ENCODE measurements at places on chromosomes 16 and 17. TPM values are rescaled to one million over a fixed set of nuclear protein-coding genes. Genes with fewer than 3 reads are reported as not detected.
A peak's percentile ranks its signal among the peaks of the same experiment; 100 is the strongest.

Gene TPPP3
- total RNA-seq, result not detected

Gene CCL11
- total RNA-seq, result not detected

Gene CDH3
- total RNA-seq, result 0.15 TPM

Gene JUP
- 0.45 TPM for total RNA-seq

Gene IRX6
- not detected for total RNA-seq

Gene ITGAD
- total RNA-seq, result not detected

Gene NOTUM
- 0.15 TPM for total RNA-seq

DNA sequence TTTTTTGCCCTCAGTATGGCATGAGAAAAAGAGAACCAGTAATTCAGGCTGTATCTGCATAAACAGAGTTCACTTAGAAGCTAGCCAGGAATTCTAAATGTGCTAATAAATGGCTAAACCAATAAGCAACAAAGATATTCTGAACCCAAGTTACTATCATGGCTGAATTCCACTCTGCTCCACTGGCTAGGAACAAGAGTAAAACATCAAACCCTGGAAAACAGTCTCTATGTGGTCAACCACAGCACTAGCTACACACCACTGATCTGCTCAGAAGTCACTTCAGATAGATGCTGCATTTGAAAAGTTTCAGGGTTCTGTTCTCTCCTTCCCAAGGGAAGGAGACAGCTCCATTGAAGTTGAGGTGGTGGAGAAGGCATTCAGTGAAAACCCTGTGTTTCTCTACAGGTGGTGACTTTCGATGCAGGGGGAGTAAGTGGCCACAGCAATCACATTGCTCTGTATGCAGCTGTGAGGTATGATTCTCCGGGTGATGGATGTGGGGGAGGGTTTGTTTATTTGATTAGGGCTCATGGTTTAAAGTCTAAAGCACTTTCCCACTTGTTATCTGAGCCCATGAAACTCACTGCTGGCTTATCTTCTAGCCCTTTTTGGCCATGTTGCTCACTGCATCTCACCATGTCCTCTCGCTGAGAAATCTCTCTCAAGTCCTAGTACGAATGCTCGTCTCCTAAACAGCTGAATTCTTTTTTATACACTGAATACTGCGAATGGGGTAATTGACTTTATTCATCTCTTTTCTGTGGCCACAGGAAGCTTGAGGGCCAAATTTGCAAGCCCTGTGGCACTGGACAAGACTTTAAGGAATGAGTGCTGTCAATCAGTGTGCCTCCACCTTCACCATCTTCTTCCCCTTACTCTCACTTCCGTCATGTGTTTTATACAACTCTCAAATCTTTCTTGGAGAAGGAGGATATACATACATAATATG is 39.9 kb downstream of the CENPV start:
- no peak overlapping the region for H3K4me3 ChIP-seq
- H3K27ac ChIP-seq, result no peak overlapping the region
- peaks cover 3% of the 10 kb centered on the region for H3K4me1 ChIP-seq
- no peak for DNase-seq

DNA sequence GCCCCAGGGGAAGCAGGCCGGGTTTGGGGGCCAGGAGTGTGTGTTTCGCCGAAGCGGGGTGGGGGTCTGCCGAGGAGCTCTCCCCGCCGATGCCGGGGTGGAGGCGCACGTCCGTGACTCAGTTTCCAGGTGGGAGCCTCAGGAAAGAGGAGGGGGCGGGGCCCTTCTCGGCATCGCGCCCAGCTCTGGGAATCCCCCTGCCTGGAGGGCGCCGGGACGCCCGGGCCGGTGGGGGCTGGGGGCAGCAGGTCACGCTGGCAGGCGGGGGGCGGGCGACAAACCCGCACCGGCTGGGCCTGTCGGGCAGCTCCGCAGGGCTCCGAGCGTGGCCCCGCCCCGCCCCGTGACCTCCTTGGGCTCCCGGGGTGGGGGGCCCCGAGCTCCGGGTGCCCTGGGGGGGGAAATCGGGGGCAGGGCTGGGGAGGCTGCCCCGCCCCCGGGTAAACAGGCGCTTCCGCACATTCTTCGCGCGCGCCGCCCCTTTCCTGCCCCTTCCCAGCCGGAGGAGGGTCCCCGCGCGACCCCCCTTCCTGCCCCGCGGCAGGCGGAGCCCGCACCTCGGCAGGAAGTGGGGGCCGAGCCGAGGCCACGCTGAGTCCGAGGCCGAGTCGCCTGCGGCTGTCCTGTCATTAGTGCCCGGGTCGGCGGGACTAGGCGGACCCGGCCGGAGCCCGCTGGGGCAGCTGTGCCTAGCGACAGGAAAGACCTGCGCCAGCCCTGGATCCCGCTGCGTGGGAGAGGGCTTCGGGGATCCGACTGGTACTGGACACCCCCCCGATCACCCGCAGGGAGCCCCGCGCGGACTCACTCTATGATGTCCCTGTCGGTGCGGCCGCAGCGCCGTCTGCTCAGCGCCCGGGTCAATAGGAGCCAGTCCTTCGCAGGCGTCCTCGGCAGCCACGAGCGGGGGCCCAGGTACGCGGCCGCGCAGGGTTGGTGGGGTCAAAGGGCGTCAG is 9.3 kb downstream of the RIPOR1 start:
- no peak overlapping the region for H3K27ac ChIP-seq
- peaks cover 33% of the 10 kb centered on the region for H3K4me1 ChIP-seq
- peaks cover 33% of the 10 kb centered on the region for H3K27me3 ChIP-seq

GRCh38 chr16:74951206-74951605 is 33.7 kb downstream of the WDR59 start:
- no peaks in the 10 kb centered on the region for H3K27me3 ChIP-seq
- H3K4me1 ChIP-seq, result no peaks in the 10 kb centered on the region
- H3K4me3 ChIP-seq, result no peak overlapping the region
- H3K27ac ChIP-seq, result no peak overlapping the region

GRCh38 chr16:56115817-56116576 is 75.3 kb upstream of the GNAO1 start:
- H3K27ac ChIP-seq, result no peak overlapping the region
- H3K4me3 ChIP-seq, result no peak overlapping the region
- H3K36me3 ChIP-seq, result no peaks in the 10 kb centered on the region
- no peaks in the 10 kb centered on the region for H3K4me1 ChIP-seq

DNA sequence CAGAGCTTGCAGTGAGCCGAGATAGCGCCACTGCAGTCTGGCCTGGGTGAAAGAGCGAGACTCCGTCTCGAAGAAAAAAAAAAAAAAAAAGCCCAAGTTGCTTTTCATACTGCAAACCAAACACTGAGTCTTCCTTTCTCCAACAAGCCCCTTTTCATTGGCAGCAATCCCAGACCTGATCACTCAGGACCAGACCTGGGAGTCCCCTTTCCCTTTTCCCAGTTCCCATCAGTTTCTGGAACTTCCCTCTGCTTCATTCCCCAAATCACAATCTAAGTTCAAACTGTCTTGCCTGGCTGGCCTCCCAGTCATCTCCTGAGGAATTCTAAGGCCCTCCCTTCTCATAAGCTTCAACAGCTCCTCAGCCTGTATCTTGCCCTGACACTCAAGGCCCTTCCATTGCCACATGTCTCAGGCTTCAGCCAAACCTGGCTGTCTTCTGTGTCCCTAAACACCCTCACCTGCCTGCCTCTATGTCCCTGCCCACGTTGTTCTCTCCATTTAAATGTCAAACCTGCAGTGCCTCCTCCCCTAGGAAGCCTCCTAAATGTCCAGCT is 11.8 kb upstream of the PHF12 start:
- H3K36me3 ChIP-seq, result no peaks in the 10 kb centered on the region
- no peak for DNase-seq
- peaks cover 16% of the 10 kb centered on the region for H3K27me3 ChIP-seq
- H3K4me1 ChIP-seq, result no peaks in the 10 kb centered on the region
- H3K4me3 ChIP-seq, result no peak overlapping the region

DNA sequence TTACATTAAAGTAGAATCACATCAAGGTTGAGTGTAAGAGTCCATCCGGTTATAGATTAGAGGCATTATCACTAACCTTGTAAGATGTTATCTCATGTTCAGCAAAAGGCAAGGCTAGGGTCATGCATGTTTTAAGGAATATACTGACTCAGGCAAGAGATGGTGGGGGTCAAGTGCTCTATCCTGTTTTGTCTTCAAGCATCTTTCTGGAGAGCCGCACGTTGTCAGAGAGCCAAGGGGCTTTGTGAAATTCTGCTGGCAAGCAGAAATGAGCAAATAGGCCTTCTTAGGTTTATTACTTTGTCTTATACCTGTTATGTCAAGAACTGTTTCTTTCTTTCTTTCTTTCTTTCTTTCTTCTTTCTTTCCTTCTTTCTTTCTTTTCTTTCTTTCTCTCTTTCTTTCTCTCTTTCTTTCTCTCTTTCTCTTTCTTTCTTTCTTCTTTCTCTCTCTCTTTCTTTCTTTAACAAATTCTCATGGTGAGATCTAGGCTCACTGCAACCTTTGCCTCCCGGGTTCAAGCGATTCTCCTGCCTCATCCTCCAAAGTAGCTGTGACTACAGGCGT is 47.3 kb upstream of the IL34 start:
- H3K27me3 ChIP-seq, result peaks cover 8% of the 10 kb centered on the region
- H3K27ac ChIP-seq, result no peak overlapping the region
- H3K36me3 ChIP-seq, result no peaks in the 10 kb centered on the region
- H3K4me3 ChIP-seq, result no peak overlapping the region
- H3K4me1 ChIP-seq, result no peaks in the 10 kb centered on the region

- H3K4me3 ChIP-seq, result no peak overlapping the region
- no peak overlapping the region for H3K27ac ChIP-seq
- H3K27me3 ChIP-seq, result no peaks in the 10 kb centered on the region
- peaks cover 73% of the 10 kb centered on the region for H3K4me1 ChIP-seq
- DNase-seq, result no peak
Observed at GRCh38 chr17:14331225-14331981, 30.5 kb downstream of the HS3ST3B1 start.

- H3K27me3 ChIP-seq, result peaks cover 15% of the 10 kb centered on the region
- no peaks in the 10 kb centered on the region for H3K36me3 ChIP-seq
Observed at GRCh38 chr16:23194497-23195221, 12.1 kb downstream of the SCNN1G start.

DNA sequence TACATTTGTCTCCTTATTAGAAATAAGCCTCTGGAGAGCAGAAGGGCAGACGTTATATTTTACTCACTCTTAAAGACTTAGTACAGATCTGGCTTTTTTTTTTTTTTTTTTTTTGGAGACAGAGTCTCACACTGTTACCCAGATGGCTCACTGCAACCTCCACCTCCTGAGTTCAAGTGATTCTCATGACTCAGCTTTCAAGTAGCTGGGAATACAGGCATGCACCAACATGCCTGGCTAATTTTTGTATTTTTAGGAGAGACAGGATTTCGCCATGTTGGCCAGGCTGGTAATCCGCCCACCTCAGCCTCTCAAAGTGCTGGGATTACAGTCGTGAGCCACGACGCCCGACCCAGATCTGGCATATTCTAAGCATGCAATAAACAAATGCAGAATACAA is 36.4 kb upstream of the TMEM97 start:
- H3K27ac ChIP-seq, result no peak overlapping the region
- peaks cover 42% of the 10 kb centered on the region for H3K27me3 ChIP-seq
- peaks cover 3% of the 10 kb centered on the region for H3K36me3 ChIP-seq
- H3K4me1 ChIP-seq, result peaks cover 11% of the 10 kb centered on the region
- H3K4me3 ChIP-seq, result no peak overlapping the region

DNA sequence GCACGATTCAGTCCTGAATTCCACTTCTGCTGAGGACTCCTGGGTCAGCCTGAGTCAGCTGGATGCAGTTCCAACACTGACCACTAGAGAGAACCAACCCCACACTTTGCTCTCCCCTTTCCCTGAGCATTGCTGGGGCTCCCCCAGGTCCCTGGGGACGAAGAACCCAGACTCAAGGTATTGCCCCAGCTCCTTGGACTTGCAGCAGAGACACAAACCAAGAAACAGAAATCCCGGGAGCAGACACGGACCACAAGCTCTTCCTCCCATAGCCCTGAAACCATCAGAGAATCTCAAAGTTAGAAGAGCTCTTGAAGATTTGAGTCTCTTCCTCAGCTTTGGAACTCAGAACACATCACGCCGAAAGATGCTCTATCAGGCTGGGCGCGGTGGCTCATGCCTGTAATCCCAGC is 678 bp upstream of the GH1 start:
- no peaks in the 10 kb centered on the region for H3K36me3 ChIP-seq
- H3K4me3 ChIP-seq, result no peak overlapping the region
- peak; percentile 79 for DNase-seq

DNA sequence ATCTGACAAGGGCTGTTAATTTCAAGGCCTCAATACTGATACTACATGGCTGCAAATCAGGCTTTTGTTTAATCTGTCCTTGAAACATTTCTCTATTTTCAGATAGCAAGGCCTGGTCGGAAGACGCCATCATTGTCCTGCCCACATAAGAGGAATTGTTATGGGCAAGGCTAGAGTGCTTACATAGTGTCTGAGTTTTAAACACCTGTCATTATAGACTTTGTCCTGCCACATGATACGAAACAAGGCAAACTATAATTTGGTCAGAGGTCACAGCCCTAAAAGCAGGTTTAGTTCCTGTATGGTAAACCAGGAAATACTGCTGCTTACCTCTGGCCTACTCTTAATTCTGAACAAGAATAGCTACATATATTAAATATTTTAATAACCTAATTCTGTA is 104.4 kb downstream of the SSH2 start:
- no peaks in the 10 kb centered on the region for H3K27me3 ChIP-seq
- H3K27ac ChIP-seq, result no peak overlapping the region
- DNase-seq, result no peak
- no peaks in the 10 kb centered on the region for H3K36me3 ChIP-seq

- peaks cover 64% of the 10 kb centered on the region for H3K4me1 ChIP-seq
- H3K27me3 ChIP-seq, result no peaks in the 10 kb centered on the region
- H3K36me3 ChIP-seq, result peaks cover 29% of the 10 kb centered on the region
- H3K27ac ChIP-seq, result peak overlapping the region; percentile 97
- DNase-seq, result peak; percentile 68
Observed at GRCh38 chr17:3762922-3763776, 37.8 kb downstream of the ITGAE start.

DNA sequence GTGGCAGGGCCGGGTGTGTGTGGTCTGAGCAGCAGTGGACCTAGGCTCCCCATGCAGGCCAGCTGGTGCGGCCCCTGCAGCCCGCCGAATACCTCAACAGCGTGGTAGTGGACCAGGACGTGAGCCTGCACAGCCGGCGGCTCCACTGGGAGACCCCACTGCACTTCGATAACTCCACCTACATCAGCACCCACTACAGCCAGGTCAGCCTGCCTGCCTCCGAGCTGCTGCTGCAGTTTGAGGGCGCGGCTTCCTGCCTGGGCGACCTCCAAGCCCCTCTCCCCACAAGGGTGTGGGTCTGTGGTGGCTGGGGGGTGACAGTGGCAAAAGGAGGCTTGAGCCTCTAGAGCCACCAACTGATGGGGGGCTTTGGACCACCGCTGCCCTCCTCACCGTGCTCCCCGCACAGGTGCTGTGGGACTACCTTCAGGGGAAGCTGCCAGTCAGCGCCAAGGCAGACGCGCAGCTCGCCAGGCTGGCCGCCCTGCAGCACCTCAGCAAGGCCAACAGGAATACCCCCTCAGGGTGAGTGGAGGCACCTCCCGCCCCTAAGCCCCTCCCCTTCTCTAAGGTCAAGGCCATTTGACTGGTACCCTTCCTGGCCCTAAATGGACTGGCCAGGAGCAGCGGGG is 8.4 kb upstream of the SMIM5 start:
- H3K27ac ChIP-seq, result no peak overlapping the region
- H3K36me3 ChIP-seq, result no peaks in the 10 kb centered on the region
- DNase-seq, result no peak
- no peak overlapping the region for H3K4me3 ChIP-seq
